Aorta (tissue), 5 donors: ENCODE measurements at places on chromosomes 16 and 17. TPM values are rescaled to one million over a fixed set of nuclear protein-coding genes. Genes with fewer than 3 reads are reported as not detected.

KIF2B gene
- not detected for total RNA-seq

LLGL2 gene
- total RNA-seq: 11.1 TPM

CCT6B gene
- 1.9 TPM for total RNA-seq

KRTAP4-2 gene
- total RNA-seq: not detected

PRR15L gene
- not detected for total RNA-seq

CMTM2 gene
- total RNA-seq: not detected

KLHDC4 gene
- total RNA-seq: 39.0 TPM

NUFIP2 gene
- 52.9 TPM for total RNA-seq

CCDC154 gene
- 1.8 TPM for total RNA-seq

- no peak overlapping the region for H3K27ac ChIP-seq
- H3K4me1 ChIP-seq: no peaks in the 10 kb centered on the region
- no peaks in the 10 kb centered on the region for H3K36me3 ChIP-seq
- no peak overlapping the region for H3K4me3 ChIP-seq
- no peaks in the 10 kb centered on the region for H3K27me3 ChIP-seq
- no peak for DNase-seq
These were observed 23.7 kb upstream of the PMFBP1 start for GRCh38 chr16:72195609-72196008.

DNA sequence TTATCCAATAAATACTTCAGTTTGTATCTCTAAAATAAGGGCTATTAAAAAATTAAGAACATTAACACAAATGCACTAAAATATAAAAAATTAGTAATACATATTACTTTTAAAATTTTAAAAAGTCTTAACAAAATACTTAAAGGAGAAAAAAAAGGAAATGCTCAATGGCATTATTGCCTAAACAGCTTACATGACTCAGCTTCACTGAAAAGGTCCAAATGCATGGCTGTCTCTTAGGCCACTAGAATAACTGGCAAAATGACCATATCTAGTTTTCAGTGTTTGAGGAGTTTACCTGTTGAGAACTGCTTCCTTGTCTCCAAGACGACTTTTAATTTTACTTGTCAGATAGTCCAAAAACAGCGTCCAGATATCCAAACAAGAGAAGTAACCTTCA, 66.0 kb downstream of the XPO6 start:
- H3K36me3 ChIP-seq: peaks cover 1% of the 10 kb centered on the region
- H3K27ac ChIP-seq: no peak overlapping the region
- H3K27me3 ChIP-seq: no peaks in the 10 kb centered on the region
- no peaks in the 10 kb centered on the region for H3K4me1 ChIP-seq
- H3K4me3 ChIP-seq: no peak overlapping the region

DNA sequence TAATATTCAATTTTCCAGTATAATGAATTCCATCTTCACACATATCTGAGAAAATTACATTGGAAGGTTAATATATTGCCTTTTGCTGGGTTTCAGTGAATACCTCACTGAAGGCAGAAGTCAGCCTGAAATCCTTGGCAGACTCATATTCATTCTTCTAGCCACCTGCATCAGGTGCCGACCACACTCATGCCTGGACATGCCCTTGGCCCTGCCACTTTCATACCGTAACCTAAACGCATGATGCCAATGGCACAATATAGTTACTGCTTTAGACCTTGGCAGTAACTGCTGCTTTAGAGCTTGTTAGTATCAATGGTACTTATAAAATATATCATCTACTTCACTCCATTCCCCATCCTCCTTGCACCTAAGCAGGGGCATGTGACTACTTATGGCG, 817.6 kb upstream of the CDH8 start:
- H3K4me1 ChIP-seq: no peaks in the 10 kb centered on the region
- H3K27ac ChIP-seq: no peak overlapping the region
- no peaks in the 10 kb centered on the region for H3K36me3 ChIP-seq
- DNase-seq: no peak
- H3K4me3 ChIP-seq: no peak overlapping the region

- no peaks in the 10 kb centered on the region for H3K4me1 ChIP-seq
- no peak overlapping the region for H3K4me3 ChIP-seq
- DNase-seq: no peak
These were observed 178.3 kb upstream of the CHMP6 start for GRCh38 chr17:80813318-80813717.

DNA sequence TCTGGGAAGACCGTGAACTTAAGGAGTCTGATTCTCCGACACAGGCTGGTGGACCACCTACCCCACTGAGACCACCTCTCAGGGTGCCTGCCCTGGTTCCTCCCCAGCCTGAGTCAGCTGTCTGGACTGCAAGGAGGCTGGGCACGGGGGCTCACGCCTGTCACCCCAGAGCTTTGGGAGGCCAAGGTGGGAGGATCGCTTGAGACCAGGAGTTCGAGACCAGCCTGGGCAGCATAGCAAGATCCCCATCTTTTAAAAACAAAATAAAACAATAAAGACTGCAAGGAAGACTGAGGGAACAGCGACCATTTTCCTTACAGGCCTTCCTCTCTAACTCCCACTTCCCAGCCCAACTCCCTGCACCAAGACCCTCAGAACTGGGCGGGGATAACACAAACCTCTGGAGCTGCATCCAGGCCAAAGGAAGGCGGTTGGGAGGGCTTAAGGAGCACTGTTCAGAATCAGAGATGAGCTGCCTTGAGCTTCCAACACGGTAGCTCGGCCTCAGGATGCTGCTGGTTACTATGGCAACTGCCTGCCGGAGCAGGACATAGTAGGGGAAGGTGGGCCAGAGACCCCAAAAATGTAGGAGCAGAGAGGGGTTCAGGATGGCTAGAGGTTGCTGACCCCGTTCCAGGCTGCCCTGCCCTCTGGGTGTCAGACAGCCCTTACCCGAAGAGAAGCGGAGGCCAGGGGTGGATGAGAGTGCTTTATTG, 4.4 kb downstream of the APOBR start:
- no peaks in the 10 kb centered on the region for H3K27me3 ChIP-seq
- H3K4me3 ChIP-seq: no peak overlapping the region
- no peak overlapping the region for H3K27ac ChIP-seq
- H3K36me3 ChIP-seq: no peaks in the 10 kb centered on the region
- H3K4me1 ChIP-seq: no peaks in the 10 kb centered on the region

GRCh38 chr16:83952587-83952939, 477 bp upstream of the OSGIN1 start:
- no peaks in the 10 kb centered on the region for H3K4me1 ChIP-seq
- H3K27me3 ChIP-seq: no peaks in the 10 kb centered on the region
- H3K27ac ChIP-seq: peak overlapping the region; percentile 39

- H3K27me3 ChIP-seq: no peaks in the 10 kb centered on the region
- no peak overlapping the region for H3K4me3 ChIP-seq
- DNase-seq: no peak
These were observed 1417.9 kb upstream of the GOT2 start for GRCh38 chr16:60151987-60152386.

DNA sequence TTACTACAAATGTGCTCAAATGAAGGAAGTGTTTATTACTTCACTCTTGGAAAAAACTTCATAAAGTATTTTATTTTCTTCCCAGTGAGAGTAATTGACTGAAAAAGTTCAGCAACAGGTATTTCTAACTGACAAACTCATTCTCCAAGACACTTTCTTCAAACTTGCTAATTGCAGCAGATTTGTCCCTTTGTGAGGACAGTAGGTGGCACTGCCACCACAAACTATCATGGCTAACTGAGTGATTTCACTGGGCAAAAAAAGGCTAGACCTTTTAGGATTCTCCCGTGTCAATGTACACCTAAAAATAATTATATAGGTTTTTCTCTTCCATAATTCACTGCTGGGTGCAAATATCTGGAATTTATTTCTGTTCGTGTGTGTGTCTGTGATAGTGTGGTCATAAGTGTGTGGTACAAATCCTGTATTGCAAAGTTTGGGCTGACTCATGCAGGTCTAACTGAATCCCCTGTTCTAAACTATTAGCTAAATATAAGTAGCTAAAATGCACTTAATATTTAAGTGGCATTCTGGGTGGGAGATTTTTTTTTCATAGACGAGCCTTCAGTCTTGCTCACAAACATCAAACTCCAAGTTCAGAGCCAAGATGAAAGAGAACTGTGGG, 3.9 kb downstream of the HS3ST3A1 start:
- no peak overlapping the region for H3K4me3 ChIP-seq
- H3K27ac ChIP-seq: no peak overlapping the region
- H3K4me1 ChIP-seq: no peaks in the 10 kb centered on the region
- H3K27me3 ChIP-seq: no peaks in the 10 kb centered on the region

- H3K4me3 ChIP-seq: no peak overlapping the region
- no peak overlapping the region for H3K27ac ChIP-seq
- H3K4me1 ChIP-seq: peaks cover 2% of the 10 kb centered on the region
- H3K36me3 ChIP-seq: no peaks in the 10 kb centered on the region
These were observed 2.8 kb downstream of the CSNK1D start for GRCh38 chr17:82270651-82271050.

DNA sequence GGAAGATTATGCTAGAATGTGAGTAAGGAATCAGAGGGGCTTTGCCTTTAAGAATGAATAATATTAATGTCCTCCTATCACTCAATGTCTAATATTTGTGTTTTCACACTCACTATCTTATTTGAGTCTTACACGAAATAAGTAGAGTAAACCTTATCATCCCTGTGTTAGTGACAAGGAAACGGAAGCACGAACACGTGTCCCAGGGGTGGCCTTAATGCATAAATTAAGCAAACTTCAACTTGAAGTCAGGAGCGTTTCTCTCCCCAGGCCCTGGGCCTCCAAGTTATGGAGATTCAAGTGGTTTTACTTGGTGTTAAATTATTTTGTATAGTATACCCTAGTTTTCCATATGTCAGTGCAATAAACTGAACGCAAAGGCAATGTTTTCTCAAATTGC, 96.0 kb downstream of the WDR59 start:
- peaks cover 22% of the 10 kb centered on the region for H3K36me3 ChIP-seq
- no peak overlapping the region for H3K4me3 ChIP-seq
- no peak for DNase-seq
- H3K27me3 ChIP-seq: no peaks in the 10 kb centered on the region

DNA sequence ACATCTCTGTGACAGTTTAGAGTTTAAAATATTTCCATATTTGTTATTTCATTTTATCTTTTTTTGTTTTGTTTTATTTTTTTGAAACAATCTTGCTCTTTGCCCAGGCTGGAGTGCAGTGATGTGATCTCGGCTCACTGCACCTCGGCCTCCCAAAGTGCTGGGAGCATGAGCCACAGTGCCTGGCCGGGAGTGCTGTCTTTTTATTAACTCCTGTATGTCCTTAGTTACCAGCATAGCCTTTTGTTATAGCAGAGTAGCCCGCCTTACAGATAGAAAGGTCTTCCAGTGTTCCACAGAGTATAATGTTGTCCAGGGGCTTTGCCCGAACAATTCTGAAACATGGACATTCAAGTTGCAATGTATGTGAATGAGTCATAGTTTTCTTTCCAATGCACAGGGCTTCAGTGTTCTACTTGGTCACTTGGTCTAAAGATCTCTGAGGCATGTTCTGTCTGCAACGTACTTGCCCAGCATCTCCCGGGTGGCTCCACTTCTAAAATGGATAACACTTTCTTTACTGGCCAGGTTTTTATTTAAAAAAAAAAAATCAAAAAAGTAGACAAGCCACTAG, 125.6 kb downstream of the KCNJ18 start:
- H3K27me3 ChIP-seq: no peaks in the 10 kb centered on the region
- no peaks in the 10 kb centered on the region for H3K36me3 ChIP-seq
- DNase-seq: no peak
- H3K4me3 ChIP-seq: no peak overlapping the region
- H3K27ac ChIP-seq: no peak overlapping the region

GRCh38 chr17:37043201-37043600, 94.4 kb downstream of the AATF start:
- no peak overlapping the region for H3K4me3 ChIP-seq
- H3K27ac ChIP-seq: no peak overlapping the region
- no peaks in the 10 kb centered on the region for H3K27me3 ChIP-seq

DNA sequence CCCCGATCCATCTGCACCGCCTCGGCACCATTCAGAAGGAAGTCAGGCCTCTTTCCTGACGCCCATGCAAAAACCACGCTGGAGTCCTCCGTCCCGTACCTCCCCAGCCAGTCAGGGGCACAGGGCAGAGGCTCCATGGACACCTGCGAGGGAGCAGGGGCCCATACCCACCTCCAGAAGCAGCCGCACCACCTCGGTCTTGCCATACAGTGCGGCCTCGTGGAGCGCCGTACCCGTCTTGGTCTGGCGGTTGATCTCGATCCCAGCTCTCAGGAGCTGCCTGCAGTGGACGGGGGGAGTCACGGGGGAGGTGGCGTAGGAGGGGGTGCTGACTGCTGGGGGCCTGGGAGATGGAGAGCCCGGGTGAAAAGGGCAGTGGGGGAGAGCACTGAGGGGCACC, 9.2 kb downstream of the CASKIN2 start:
- no peak overlapping the region for H3K27ac ChIP-seq
- H3K4me3 ChIP-seq: no peak overlapping the region
- no peaks in the 10 kb centered on the region for H3K36me3 ChIP-seq
- H3K4me1 ChIP-seq: peaks cover 3% of the 10 kb centered on the region
- DNase-seq: no peak

- H3K27me3 ChIP-seq: no peaks in the 10 kb centered on the region
- no peaks in the 10 kb centered on the region for H3K4me1 ChIP-seq
- no peak overlapping the region for H3K27ac ChIP-seq
- DNase-seq: no peak
- H3K36me3 ChIP-seq: peaks cover 2% of the 10 kb centered on the region
These were observed 12.6 kb downstream of the IL34 start for GRCh38 chr16:70658921-70659320.

- DNase-seq: no peak
- no peaks in the 10 kb centered on the region for H3K4me1 ChIP-seq
- H3K27ac ChIP-seq: peak overlapping the region; percentile 20
- H3K4me3 ChIP-seq: peak overlapping the region; percentile 75
- no peaks in the 10 kb centered on the region for H3K36me3 ChIP-seq
- no peaks in the 10 kb centered on the region for H3K27me3 ChIP-seq
These were observed 2.8 kb downstream of the KRT10 start for GRCh38 chr17:40819528-40820125.

- H3K4me1 ChIP-seq: no peaks in the 10 kb centered on the region
- DNase-seq: no peak
- no peak overlapping the region for H3K27ac ChIP-seq
- H3K27me3 ChIP-seq: no peaks in the 10 kb centered on the region
- no peaks in the 10 kb centered on the region for H3K36me3 ChIP-seq
These were observed 32.1 kb downstream of the HELZ start for GRCh38 chr17:67212714-67213417.

DNA sequence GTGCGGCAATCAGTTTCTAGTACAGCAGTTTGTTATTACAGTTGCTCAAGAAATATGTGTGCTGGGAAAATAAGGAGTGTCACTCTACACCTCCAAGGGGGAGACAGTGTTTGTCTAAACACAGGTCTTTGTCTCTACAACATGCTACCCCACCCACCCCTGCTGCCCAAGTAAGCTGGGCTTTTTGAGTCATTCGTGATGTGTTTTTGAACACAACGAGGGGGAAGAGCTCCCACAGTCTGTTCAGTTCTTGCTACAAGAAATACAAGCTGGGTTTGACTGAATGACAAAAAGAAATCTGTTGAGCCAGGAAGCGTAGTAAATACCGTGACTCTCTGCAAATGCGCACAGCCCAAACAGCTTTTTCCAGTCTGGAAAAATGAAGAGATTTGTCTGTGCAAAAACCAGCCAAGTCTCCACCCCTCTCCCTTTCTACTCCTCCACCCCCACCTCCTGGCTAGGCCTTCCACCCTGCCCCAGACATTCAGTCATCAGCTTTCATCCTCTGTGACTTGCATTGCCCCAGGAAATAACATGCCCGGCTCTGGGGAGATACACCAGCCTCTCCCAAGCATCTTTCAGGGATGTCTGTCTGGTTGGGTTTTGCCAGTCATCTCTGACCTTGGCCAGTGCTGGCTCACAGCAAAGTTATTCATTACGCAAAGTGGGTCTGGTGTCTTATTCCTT, 25.7 kb downstream of the CHD9 start:
- H3K36me3 ChIP-seq: no peaks in the 10 kb centered on the region
- no peaks in the 10 kb centered on the region for H3K27me3 ChIP-seq
- H3K27ac ChIP-seq: peak overlapping the region; percentile 94
- H3K4me1 ChIP-seq: peaks cover 3% of the 10 kb centered on the region
